ENCODE measurements at places on chromosomes 4 and X.

DNA sequence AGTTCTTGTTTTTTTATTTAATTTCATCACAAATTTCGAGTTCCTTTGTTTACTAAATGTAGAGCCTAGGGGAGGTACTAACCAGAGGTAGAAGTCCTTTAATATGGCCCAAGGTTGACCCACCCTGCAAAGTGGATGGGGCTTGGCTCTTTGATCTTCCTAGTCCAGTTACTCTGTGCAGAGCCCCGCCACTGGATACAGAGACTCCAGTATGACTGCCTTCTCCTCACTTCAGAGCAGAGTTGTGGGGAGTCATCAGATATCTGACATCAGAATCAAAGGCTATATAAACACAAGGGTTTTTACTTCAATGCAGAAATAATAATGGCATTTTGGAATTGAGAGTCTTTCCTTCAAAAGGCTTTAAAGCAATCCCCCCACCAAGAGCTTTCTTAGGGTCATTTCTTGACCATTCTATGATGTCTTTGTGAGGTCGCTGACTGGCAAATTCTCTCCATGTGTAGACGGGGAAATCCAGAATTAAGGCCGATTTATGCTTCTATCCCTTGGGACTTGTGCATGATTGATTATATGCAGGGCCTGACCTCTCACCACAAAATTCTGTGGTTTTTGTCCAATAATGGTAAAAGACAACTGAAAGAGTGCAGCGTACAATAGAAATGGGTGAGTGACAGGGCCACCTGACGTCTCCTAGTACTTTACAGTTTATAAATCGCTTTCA lies 88.3 kb upstream of the CITED1 start:
- DNase-seq = no peak

DNA sequence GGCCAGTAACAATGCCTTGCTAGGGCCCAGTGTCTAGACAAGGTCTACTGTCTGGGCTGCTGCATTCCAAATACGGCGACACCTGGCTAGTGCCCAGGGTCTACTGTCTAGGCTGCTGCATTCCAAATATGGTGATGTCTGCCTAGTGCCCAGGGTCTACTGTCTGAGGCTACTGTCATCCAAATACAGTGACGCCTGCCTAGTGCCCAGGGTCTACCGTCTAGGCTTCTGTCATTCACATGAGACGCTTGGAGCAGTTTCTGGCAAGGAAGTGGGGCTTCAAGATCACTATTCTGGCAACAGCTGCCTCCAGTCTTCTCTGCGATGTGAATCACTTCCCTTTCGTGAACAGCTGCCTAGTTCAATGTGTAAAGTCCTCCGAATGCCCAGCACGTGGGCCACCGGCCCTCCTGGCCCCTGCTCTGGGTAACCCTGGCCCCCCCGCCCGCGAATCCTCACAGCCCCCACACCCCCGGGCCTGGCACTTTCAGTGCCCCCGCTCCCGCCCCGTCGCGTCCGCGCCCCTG lies 12.7 kb downstream of the ACOX3 start:
- DNase-seq = no peak

- no peak for DNase-seq
These were observed 42.7 kb upstream of the CTAG2 start for GRCh38 chrX:154695911-154696675.

- no peak for DNase-seq
These were observed 136.6 kb downstream of the FBXW7 start for GRCh38 chr4:152399246-152399645.

GRCh38 chr4:72505314-72505744 lies 63.7 kb downstream of the ADAMTS3 start:
- no peak for DNase-seq

GRCh38 chr4:113971706-113972360 lies 7.6 kb downstream of the ARSJ start:
- no peak for DNase-seq

DNA sequence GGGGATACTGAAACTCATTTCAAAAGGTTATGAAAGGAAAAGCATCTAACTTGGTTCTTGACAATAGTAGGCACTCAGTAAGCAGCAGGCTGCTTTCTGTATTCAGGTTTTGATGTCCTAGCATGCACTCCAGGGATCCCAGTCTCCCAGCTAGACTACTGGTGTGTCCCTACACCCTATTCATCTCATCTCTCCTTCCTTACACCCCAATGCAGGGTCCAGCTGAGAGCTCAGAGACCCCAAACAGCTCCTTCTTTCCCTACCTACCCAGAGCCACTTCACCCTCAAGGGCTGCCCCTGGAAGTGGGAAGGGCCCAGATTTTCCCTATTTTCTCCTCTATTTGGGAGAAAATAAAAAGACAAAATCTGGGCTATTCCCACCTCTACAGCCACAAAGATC lies 1.6 kb upstream of the EFNB1 start:
- DNase-seq = no peak

DNA sequence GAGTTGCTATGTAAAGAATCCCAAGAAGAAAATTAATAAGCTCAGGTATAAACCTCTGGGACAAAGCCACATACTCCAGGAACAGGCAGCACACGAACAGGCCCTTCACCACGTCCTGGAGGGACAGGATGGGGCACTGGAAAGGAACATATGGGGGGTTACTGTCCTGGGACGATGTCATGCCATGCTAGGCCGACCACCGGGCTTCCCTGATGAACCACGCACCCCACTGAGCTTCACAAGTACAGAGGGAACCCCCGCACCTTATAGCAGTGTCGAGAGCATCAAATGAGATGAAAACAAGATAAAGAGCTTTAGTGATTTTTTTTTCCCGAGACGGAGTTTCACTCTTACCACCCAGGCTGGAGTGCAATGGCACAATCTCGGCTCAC lies 19.1 kb downstream of the NOP14 start:
- no peak for DNase-seq

DNA sequence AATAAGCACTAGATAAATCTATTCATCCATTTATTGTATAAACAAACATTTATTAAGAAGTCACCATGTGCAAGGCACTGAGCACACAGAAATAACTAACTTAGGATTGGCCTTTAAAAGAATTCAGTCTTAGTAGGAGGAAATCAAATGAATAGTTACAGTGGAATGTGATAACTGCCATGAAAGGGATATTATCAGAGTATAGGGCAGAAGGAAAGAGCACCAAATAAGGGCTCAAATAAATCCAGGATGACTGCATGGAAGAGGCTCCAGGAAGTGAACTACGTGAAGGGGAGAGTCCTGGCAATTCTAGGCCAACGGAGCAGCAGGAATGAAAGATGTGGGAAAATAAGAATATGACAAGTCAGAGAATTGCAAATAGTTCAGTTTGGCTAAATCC lies 406.0 kb downstream of the INPP4B start:
- DNase-seq = no peak

GRCh38 chr4:168487282-168488035 lies 7.2 kb upstream of the DDX60L start:
- no peak for DNase-seq

DNA sequence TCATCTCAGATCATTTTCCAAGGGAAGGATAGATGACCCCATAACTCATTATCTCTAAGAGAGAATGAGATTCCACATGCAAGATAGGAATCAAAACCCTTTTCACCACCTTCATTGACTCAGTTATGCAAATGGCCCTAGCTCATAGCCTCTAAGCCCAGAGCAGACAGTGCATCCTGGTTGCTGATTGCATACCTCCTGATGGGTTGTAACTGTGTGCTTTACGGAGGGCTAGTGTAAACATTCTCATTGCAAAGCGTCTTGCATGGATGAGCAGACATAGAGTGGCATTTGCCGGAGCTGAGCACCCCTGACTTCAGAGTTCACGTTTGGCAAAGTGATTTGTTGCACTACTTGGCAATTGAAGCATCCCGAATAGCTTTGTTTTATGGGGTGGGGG lies 151.0 kb downstream of the VCX3A start:
- no peak for DNase-seq

GRCh38 chr4:47468706-47469365 lies 5.3 kb upstream of the COMMD8 start:
- no peak for DNase-seq

GRCh38 chr4:40283968-40284367 lies 51.2 kb upstream of the CHRNA9 start:
- no peak for DNase-seq

DNA sequence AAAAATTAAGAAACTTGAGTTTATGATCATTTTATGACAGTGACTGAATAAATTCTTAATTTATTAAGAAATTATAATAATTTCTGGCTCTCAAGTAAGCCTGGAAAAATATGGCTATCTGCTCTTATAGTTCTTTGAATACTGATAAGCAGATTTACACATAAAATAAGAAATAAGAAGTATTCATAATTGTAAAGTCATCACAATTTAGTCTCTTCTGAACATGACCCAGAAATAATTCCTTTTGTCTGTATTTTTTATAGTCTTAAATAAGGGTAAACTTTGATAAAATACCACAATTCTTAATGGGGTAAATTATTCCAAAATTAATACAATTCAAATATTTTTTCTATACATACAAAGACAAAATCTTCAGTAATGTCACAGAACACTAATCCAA lies 72.7 kb downstream of the ANKRD17 start:
- no peak for DNase-seq

- DNase-seq = no peak
These were observed 127.3 kb upstream of the HUWE1 start for GRCh38 chrX:53813670-53814440.

GRCh38 chr4:64105903-64106302 lies 303.3 kb downstream of the TECRL start:
- DNase-seq = no peak

GRCh38 chr4:40190880-40191815 lies 5.7 kb upstream of the RHOH start:
- DNase-seq = peak; percentile 54

- no peak for DNase-seq
These were observed 1.8 kb downstream of the CENPU start for GRCh38 chr4:184732126-184732525.

- no peak for DNase-seq
These were observed 151.3 kb downstream of the USP46 start for GRCh38 chr4:52507774-52508173.

DNA sequence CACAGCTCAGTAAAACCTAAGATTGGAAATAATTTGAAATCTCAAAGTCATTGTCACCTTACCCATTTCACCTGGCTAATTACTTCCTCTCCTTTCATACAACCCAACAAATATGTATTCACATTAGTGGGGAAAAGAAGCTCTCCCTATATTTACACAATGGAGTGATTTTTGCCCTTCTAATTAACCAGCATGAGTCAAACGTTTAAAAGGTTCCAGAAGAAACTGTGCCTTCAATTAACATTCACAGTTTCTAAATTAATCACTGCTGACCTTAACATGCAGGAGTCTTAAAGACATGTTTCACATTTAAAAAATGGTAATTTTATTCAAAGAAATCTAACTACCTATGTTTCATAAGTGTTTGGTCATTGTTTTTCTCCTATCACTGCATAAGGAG lies 254.6 kb downstream of the CBLL2 start:
- no peak for DNase-seq

GRCh38 chr4:15648600-15648999 lies 6.6 kb downstream of the FBXL5 start:
- DNase-seq = no peak

DNA sequence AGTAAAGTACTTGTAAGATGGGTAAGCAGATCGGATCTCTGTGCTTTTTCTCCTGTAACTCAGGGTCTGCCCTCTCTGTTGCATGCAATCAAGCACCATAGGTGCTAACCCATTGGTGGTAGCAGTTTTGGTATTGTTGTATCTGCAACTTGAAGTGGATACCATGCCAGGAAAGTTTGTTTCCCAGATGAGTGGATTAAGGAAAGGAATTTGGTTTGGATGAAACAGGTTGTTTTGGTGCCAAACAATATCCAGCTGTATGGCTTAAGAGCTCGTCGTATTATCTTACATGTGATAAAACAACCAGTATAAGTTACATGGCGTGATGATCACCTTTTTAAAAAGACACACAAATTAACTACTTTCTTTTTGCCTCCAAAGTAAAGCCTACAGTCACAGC lies 280.9 kb upstream of the TENM3 start:
- DNase-seq = no peak

DNA sequence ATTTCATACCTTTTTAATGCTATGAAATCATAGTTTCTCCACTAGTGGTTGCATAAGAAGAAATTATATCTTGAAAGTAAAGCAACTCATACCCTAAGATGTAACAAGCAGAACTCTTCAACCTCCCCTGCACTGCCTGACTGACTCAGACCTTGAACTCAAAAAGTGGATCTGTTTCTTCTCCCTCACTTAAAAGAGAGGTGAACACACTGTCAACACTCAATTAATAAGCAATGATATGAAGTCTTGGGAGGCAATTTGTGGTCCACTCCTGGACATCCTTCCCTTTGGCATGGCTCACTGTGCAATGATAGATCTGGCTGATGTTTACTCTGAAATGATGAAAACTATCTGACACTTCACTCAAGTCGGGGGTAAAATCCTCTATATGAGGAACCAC lies 282.0 kb upstream of the DKK2 start:
- no peak for DNase-seq

DNA sequence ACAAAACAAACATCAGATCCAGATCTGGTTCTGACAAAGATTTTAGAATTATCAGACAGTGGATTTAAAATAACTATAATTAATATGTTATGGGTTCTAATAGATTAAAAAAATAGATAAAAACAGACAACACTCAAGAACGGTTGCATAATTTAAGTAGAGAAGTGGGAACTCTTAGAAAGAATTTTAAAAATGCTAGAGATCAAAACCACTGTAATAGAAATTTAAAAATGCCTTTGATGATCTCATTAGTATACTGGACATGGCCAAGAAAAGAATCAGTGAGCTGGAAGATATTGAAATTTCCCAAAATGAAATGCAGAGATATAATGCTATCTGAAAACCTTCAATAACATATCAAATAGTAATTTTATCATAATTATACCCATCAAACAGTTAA lies 28.3 kb upstream of the DYNLT3 start:
- DNase-seq = no peak

GRCh38 chr4:177301126-177301639 lies 8.5 kb upstream of the NEIL3 start:
- no peak for DNase-seq

GRCh38 chr4:186979961-186980745 lies 256.5 kb upstream of the FAT1 start:
- DNase-seq = no peak

DNA sequence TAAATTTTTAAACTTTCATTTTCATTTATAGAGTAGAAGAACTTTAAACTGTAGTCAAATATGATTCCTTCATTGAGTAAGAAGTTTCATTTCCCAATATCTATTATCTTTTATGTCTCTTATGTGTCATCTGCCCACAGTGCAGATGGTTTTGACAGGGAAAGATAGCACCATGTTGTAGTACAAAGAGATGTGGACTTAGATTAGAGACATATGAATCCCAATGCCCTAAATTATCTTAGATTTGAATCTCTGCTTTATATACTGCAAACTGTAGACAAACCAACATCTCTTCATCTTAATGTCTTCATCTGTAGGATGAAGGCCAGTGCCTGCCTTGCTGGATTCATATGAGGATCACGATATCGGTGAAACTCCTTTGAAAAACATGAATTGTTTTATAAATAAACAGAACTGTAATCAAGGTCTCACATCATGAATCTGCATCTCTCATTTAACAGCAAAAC lies 217.5 kb downstream of the BANK1 start:
- DNase-seq = no peak

GRCh38 chrX:33324099-33324498 lies 112.8 kb upstream of the DMD start:
- DNase-seq = no peak

Measured in NCI-H774 (cell line).